Tibial artery (tissue), 4 donors: ENCODE measurements at places on chromosomes 3 and 15.

DNA sequence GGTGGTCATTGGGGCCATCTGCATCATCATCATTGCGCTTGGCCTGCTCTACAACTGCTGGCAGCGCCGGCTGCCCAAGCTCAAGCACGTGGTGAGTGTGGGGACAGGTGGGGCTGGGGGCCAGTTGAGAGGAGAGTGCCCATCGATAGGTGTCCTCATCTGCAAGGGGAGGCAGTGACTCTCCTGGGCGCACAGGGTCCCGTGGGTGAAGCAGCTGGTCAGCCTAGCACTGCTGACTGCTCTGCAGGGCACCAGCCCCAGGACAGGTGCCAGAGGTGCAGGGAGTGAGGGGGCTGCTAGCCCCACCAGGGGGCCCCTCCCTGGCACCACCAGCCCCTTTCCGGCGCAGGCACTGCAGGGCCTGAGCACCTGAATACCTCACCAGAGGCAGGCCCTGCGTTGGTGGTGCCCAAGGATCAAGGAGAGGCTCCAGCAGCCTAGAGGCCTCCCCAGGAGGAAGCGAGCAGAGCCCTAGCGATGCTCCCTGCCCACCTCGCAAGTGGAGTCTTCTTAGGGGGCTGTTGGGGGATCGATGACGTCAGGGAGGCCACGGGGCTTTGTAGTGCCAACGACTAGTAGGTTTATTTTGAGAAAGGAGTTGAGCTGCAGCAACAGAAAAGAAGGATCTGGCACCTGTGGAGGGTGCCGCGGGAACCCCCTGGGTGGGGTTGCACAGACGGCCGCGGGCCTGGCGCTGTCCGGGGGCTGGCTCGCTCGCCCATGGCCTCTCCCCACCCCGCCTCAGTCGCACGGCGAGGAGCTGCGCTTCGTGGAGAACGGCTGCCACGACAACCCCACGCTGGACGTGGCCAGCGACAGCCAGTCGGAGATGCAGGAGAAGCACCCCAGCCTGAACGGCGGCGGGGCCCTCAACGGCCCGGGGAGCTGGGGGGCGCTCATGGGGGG is 976 bp upstream of the ABTB1 start:
- DNase-seq = peak; percentile 22

DNA sequence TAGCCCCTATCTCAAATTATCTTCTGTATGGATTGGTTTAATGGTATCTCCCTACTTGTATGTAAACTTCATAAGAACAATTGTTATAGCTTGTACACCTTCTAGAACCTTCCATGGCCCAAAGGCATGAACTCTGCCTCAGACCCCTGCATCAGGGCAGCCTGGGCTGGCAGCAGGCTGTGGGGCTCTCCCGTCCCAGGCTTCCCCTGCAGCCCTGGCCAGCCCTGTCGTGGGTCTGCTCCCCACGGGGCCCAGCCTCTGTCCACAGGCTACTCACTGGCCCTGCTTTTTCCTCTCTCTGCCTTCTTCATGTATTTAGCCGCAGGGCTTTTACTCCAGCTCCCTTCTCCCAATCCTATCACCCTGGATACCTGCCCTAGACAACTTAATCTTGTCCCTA is 4.4 kb downstream of the SCN5A start:
- peak; percentile 45 for DNase-seq

DNA sequence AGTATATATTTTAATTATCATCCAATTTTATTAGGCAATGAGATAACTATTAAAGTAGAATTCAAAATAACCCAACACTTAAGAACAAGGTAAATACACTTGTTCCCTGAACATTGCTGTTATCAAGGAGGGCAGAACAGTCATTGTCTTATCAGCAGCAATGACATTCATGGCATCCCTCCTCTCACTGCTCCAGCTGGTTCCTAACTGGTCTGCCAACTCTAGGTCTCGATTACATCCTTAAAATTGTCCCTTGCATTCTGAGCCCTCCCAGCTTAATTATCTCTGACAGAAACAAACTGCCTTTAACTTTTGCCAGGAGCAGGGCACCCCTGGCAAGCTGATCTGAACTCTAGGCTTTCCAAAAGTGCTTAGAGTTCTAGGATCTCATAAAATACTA is 14.0 kb upstream of the DYNC1LI1 start:
- no peak for DNase-seq

- no peak for DNase-seq
These were observed 83.4 kb upstream of the NANOGP8 start for GRCh38 chr15:35168464-35168863.

- DNase-seq = no peak
These were observed 464.1 kb upstream of the CBLB start for GRCh38 chr3:106332884-106333283.

DNA sequence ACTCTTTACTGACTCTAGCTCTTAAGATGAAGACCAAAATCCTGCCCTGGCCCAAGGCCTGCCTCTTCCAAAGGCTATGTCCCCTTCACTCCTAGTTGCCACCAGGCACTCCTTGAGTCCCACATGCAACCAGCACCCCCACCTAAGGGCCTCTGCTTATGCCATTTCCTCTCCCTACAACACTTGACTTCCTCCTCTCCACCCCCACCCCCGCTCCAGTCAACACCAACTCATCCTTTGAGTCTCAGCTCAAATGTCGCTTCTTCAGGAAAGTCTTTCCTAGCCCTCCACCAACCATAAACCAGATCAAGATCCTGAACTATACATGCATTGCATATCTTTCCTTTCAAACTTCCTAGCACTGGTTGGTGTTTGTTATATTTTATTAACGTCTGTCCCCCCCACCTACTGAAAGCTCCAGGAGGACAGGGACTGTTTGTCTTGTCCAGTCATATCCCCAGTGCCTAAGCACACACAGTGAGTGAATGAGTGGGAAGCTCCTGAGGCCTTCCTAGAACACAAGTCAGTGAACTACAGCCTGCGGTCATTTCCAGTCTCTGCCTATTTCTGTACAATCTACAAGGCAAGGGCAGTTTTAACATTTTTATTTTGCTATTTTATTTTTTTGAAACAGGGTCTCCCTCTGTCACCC is 7.3 kb downstream of the TBC1D2B start:
- no peak for DNase-seq

DNA sequence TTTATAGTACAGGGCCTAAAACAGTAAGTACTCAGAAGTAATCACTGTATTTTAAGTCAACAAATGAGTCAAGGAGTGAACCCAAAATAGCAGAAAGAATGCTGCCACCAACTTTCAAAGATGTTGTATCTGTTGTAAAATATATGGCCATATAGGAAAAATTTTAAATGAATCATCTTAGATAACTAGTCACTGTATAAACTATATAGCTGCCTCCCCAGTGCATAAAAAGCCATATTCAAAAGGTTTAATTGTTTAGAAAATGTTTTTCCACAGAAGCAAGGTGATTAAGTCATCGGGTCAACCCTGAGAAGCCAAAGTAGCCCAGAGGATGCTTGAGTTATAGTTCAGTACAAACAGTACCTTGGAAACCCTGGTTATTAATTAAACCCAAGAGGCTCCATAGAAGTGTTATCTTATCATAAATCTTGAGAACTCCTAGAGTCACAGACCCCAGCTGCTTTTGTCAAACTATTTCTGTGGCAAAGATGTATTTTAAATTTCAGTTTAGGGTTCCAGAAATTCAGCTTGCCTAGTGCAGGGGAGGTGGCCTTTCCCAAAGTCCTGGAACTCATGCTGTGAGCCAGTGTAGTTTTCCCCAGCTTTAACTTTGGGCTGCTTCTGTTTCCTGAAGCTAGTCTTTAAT is 39.2 kb downstream of the MBNL1 start:
- DNase-seq = no peak

- no peak for DNase-seq
These were observed 113.7 kb upstream of the NSMCE3 start for GRCh38 chr15:29383367-29383766.

DNA sequence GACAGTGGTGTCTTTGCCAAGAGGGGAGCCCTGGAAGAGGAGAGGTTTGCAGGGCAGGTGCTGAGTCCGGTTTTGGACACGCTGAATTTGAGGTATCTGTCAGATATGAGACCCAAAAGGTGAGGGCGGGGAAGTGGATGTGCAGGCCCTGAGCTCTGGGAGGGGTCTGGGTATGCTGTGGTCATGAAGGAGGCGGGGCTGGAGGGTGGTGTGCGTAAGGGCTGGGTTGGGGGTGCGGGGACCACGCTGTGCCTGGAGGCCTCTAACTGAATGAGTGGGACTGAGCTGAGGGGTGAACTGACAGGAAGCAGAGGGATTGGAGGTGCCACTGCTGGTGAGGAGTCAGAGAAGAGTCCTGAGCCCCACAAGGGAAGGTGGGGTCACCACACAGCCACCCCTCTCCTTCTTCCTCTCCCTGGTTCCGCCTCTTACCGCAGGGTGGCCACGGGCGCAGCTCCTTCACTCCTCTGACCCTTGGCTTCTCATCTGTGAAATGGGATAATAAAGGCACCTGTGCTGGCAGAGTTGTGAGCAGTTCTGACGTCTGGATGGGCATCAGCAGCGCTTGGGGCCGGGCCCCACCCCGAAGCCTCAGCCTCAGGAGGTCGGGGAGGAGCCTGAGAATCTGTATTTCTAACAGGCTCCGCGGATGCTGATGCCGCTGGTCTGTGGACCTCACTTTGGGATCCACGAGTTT is 28.8 kb downstream of the PSTPIP1 start:
- DNase-seq = peak; percentile 48

DNA sequence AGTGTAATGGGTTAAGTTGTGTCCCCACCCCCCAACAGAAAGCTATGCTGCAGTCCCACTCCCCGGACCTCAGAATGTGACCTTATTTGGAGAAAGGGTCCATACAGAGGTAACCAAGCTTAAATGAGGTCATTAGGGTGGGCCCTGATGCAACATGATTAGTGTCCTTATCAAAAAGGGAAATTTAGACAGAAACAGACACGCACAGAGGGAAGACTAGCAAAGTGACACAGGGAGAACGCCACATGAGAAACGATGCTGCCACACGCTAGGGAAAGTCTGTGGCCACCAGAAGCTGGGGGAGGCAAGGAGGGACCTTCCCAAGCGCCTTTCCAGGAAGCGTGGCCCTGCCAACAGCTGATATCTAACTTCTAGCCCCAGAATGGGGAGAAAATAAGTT is 65.4 kb downstream of the RPN1 start:
- DNase-seq = no peak

GRCh38 chr3:148815316-148816110 is 12.1 kb upstream of the CPB1 start:
- no peak for DNase-seq

DNA sequence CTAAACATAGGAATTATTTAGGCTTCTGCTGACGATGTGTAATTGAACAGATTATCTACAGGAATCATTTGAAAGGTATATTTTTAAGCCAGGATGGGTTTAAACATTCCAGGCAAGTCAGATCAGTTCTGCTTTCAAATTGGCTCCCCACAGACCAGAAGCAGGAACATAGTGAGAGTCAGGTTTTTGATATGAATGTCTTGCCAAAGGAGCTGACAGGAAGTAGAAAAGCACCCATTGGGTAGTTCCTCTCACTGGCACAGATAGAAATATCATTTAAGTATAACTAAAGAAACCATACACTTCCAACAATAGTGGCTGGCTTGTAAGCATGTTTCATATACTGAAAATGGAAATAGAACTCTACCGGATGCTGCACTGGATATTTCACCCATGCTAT is 95.2 kb downstream of the CLDN1 start:
- no peak for DNase-seq

DNA sequence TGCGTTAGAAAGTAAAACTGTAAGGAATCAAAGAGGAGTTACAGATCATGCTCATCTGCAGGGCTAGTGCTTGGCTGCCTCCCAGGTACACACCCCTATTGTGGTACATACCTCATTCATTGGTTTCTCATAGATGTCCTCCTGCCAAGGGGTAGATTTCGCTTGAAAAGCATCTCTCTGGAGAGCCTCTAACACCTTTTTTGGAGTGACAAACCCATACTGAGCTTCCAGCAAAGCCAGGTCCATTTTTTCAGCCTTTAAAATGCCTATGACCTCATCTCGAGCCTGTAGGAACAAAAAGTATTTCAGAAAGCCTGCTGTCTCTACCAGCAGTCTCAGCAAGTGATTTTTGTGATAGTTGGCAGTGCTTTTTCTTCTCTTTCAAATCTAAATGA is 112.1 kb downstream of the CMSS1 start:
- no peak for DNase-seq

GRCh38 chr3:132695422-132695821 is 26.8 kb downstream of the NPHP3 start:
- DNase-seq = no peak

DNA sequence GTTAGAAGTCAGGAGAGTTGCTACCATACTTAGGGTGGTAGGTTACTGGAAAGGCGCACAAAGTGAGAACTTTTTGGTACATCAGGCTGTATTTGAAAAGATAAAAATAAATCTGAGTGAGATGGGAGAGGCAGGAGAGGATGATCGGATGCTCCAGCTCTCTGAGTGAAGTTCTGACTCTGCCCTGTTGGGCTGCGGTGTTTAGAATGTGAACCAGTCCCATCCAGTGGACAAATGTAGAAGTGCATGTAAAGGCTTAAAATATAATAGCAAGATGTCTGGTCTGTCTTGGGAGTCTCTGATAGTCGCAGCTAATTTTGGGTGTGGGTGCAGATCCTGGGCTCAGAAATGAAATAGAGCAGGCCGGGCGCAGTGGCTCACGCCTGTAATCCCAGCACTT is 30.4 kb downstream of the ACKR2 start:
- DNase-seq = peak; percentile 47
